Ecto neural progenitor cell (in vitro differentiated cells): ENCODE measurements at places on chromosomes 16 and 17.

- DNase-seq = no peak
Observed at GRCh38 chr16:56871172-56871593, 6.2 kb downstream of the SLC12A3 start.

GRCh38 chr16:70151941-70152509 is 21.6 kb upstream of the CLEC18C start:
- no peak for DNase-seq

DNA sequence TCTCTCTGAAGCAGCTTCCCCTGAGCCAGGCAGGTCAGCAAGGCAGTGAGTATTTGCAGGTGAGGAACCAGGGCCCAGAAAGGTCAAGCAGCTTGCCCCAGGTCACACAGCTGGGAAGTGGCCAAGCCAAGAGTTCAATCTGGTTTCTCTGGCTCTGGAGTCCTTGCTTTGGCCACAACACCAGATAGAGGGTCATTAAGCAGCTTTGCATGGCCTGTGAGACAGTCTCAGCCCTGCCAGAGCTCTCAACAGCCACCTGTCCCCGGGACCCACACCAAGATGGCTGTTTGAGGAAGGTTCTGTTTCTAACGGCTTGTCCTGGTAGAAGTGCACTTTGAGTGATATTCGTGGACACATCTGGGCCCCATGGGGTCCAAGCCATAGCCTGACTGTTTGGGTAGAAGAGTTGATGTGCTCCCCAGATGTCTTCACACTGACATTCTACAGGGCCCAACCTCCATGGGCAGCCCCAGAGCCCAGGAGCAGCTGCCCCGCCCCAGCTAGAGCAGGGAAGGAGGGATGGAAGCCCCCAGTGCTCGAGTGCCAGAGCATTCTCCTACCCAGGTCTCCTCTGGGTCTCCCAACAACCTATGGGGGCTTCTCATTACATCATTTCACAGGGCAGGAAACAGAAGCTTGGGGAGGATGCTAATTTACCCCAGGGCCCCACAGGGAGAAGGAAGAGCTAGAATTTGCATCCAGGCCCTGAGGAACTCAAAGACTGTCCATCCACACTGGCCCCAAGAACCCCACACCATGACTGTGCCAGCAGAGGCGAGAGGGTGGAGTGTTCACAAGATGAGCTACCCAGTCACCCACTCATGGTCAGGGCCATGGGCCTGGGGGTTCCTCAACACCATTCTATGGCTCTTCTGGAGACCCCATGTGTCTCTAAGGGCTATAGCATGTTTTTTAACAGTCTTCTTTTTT is 107.3 kb upstream of the CDH5 start:
- DNase-seq = no peak

DNA sequence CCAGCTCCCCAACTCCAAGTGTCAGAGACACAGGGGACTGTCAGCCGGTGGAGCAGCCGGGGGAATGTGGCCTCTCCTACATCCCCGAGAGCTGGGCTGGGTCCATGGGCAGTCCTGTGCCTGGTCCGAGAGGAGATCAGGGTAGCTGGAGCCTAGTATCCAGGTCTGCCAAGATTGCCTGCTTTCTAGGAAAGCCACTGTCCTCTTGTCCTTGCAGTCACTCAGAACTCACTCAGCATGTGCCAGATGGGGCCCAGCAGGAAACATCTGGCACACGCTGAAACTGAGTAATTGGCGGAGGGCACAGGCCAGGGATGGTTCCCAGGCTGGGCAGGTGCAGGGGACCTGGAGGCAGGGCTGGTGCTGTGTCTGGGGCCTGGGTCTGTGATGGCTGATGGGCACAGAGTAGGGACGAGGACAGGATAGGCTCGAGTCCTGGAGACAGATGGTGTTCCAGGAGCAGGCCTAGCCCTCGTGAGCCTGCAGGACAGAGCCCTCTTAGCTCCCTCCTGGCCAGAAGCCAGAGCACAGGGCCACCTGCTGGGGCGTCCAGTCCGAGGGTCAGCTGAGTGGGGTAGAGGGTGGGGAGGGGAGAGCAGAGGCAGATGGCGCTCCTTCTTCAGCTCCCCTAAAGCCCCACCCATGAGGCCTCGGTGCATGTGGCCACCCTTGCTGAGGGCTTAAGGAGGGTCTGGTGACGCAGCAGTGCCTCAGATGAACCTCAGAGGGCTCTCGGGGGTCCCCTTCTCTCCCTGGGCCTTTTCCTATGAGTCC is 31.1 kb downstream of the ADCY7 start:
- DNase-seq = no peak

GRCh38 chr17:82973456-82974135 is 105.8 kb upstream of the METRNL start:
- DNase-seq = peak; percentile 41

DNA sequence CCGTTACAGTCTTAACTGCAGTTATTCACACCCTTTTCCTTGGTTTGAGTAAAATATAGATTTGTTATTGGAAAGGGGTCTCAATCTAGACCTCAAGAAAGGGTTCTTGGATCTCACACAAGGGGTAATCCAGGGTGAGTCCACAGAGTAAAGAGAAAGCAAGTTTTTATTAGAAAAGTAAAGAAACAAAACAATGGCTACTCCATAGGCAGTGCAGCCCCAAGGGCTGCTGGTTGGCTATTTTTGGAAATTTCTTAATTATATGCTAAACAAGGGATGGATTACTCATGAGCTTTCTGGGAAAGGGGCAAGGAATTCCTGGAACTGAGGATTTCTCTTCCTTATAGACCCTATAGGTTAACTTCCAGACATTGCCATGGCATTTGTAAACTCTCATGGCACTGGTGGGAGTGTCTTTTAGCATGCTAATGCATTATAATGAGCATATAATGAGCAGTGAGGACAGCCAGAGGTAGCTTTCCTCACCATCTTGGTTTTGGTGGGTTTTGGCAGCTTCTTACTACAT is 24.5 kb upstream of the MILR1 start:
- no peak for DNase-seq

GRCh38 chr17:78290721-78291120 is 59.3 kb downstream of the TMEM235 start:
- no peak for DNase-seq
